ENCODE measurements at places on chromosomes 16 and 17. TPM values are rescaled to one million over a fixed set of nuclear protein-coding genes. Genes with fewer than 3 reads are reported as not detected.

AOC3 gene
- total RNA-seq, result 89.9 TPM

KREMEN2 gene
- total RNA-seq, result not detected

DNA sequence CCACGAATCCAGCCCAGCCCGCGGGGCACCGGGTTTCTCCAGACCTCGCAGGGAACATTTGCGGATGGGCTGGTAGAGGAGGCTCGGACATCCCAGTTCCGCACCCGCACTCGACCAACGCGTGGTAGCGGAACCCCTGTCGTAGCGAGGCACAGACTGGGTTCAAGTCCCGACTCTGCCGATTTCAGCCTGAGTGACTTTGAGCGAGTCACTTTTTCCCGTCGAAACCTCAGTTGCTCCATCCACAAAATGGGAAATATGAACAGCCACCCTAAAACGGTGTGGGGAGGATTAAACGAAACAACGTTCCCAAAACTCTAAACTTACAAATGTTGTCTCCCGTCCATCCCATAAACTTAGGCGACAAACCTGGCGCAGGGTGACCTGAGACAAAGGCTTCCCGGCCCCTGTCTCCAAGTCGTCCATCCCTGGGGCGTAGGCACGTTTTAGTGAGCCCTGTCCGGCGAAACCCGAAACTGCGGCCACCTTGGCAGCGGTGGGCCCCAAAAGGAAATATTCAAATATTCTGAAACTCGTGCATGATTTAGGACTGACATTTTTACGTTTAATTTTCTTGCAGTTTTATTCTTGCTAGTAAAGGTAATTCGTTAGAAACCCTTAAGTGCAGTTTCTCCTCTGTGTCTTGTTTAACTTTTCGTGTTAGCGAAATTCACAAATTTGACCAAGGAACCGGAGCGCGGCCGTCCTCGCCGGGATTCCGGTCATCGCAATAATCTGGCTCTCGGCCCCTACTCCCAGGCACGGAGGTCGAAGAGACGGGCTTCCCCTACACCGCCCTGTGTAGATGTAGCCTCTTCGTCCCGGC is 1.9 kb upstream of the MLLT6 start:
- DNase-seq, result no peak

GRCh38 chr16:57801809-57802340 is 416 bp downstream of the KIFC3 start:
- DNase-seq, result no peak

- no peak for DNase-seq
These were observed 62.7 kb upstream of the ADORA2B start for GRCh38 chr17:15882058-15882720.

GRCh38 chr16:85652431-85653221 is 36.1 kb downstream of the GINS2 start:
- DNase-seq, result peak; percentile 61
